Thoracic aorta (tissue), 2 donors: ENCODE measurements at places on chromosomes 7 and 10.

GRCh38 chr7:157384301-157384700 is 47.5 kb downstream of the DNAJB6 start:
- no peak for DNase-seq

- no peak for DNase-seq
Observed at GRCh38 chr7:28130277-28130676, 50.3 kb downstream of the JAZF1 start.

GRCh38 chr7:112204499-112205342 is 1.5 kb downstream of the DOCK4 start:
- DNase-seq: no peak

- DNase-seq: no peak
Observed at GRCh38 chr10:27100813-27101347, 586 bp upstream of the ANKRD26 start.

- no peak for DNase-seq
Observed at GRCh38 chr10:35641676-35642034, 441 bp downstream of the FZD8 start.

GRCh38 chr10:67297637-67298181 is 371.9 kb downstream of the LRRTM3 start:
- no peak for DNase-seq

DNA sequence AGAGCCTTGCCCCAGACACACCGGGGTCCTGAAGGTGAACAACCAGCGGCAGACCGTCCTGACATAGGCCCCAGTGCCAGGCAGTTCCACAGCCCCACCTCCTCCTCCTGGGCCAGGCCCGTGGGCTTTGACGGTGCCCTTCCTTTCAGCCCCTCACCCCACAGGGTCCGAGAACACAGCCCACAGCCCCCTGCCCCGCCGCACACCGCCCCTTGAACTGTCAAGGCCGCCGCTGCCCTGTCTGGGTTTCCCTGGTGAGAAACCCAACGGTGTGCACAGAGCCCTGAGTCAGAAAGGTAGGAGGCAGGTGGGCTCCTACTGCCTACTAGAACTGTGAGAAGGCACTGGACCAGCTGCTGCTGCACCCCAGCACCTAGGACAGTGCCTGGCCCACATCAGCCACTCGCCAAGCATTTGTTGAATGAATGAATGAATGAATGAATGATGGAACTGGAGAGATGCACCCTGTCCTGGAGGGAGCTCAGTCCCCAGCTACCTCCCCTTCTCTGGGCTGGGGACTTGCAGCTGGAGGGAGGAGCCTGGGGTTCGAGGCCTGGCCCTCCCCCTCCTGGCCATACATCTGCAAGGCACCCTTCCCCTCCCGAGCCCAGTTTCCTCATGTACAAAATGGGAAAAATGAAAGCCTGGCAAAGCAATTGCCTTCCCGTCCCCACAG is 117.9 kb downstream of the SLIT1 start:
- no peak for DNase-seq

- no peak for DNase-seq
Observed at GRCh38 chr7:28811701-28812430, 146.3 kb downstream of the TRIL start.

- DNase-seq: no peak
Observed at GRCh38 chr7:95209276-95209675, 115.1 kb downstream of the PON1 start.

DNA sequence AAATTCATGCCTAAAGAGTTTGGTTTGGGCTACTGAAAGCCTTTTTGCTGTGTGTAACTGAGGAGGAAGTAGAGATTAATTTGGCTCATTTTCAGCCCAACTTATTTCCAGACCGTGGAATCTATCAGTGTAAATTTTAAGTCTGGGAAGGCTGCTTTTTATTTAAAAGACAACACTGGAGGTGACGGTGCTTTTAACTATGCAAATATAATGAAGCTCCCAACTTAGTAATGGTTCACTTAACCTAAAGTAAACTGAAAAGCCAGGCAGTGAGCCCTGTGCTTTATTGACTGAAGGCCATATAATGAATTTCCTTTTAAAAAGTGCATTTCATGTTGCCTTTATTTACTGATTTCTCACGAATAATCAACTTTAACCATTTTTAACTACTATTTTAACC is 127.2 kb downstream of the NPY start:
- no peak for DNase-seq

GRCh38 chr10:76555067-76555670 is 1082.4 kb downstream of the KCNMA1 start:
- DNase-seq: no peak

GRCh38 chr10:49139028-49139845 is 5.4 kb upstream of the FAM170B start:
- DNase-seq: no peak
